D341Med (cell line): ENCODE measurements at places on chromosomes 1 and 21.

DNA sequence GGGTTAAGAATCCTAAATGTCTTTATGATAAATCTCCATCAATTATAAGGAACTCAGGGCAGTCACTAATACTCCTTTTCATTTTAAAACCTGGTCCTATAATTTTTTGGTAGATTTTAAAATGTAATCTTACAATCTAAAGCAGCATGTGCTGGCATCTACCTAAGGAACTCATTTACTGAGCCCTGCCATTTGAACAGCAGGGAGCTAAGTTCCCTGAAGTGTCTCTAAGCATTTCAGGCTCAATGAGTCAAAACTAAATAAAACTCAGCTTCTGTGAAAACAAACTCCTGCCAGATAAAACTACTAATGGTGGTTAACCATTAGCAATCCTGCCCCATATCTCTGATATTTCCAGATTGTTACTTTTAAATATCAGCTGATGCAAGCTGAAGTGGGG is 1371.8 kb upstream of the PRMT6 start:
- DNase-seq: no peak

- no peak for DNase-seq
These were observed 4.2 kb upstream of the PMVK start for GRCh38 chr1:154940651-154941194.

DNA sequence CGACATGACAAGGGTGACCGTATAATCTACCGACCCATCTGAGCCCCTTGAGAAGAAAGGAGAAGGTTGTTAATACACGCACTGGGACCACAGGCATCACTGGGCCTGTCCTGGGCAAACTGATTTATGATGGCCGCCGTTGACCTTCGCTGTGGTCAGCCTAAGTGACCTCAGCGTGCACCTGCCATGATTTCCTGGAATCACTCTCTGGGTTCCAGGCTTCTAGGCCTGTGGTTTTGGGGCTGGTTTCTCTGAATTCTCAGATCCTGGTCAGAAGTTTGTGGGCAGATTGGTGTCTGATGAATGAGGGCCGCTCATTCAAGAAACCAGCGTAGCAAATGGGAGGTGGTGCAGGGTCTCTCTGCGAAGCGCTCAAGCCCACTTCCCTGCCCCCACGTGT is 64.0 kb downstream of the SIK1 start:
- DNase-seq: no peak

- DNase-seq: no peak
These were observed 48.1 kb upstream of the ANGPTL1 start for GRCh38 chr1:178918955-178919354.

DNA sequence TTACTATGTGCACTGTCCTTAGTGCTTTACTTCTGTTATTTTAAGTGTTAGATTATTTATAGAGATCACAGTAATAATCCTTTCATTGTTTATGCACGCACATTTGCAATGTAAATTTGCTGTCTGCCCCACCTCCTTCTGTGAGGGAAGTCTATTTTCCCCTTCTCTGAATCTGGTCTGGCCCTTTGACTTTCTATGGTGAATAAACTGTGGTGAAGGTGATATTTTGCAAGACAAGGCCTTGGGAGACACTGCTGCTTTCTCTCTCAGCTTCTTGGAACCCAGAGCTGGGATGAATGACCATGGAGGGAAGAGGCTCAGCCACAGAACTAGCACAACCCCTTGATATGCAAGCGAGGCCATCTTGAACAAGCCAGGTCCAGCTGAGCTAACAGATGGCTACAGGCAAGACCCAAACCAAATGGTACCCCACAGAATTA is 156.3 kb downstream of the ST6GALNAC3 start:
- no peak for DNase-seq

DNA sequence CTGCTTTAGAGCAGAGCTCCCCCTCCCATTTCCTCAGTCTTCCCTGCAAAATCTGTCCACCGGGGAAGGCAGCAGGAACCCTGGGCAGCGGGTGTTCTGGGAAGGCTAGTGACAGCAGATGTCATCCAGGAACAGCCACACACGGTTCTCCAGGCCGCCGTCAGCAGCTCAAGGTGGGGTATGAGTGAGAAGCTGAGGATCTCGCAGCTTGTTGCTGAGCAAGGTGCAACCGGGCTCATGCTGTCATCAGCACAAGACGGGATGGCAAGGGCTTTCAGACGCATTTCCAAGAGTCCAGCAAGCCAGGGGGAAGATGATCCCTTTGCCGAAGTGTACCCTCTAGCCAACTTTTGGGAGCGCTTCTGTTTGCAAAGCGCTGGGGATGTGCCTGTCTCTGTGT is 23.0 kb upstream of the SPSB1 start:
- no peak for DNase-seq

- no peak for DNase-seq
These were observed 312.2 kb downstream of the SPATA17 start for GRCh38 chr1:217943361-217943760.

GRCh38 chr1:116504308-116505156 is 66.3 kb downstream of the CD58 start:
- DNase-seq: no peak

DNA sequence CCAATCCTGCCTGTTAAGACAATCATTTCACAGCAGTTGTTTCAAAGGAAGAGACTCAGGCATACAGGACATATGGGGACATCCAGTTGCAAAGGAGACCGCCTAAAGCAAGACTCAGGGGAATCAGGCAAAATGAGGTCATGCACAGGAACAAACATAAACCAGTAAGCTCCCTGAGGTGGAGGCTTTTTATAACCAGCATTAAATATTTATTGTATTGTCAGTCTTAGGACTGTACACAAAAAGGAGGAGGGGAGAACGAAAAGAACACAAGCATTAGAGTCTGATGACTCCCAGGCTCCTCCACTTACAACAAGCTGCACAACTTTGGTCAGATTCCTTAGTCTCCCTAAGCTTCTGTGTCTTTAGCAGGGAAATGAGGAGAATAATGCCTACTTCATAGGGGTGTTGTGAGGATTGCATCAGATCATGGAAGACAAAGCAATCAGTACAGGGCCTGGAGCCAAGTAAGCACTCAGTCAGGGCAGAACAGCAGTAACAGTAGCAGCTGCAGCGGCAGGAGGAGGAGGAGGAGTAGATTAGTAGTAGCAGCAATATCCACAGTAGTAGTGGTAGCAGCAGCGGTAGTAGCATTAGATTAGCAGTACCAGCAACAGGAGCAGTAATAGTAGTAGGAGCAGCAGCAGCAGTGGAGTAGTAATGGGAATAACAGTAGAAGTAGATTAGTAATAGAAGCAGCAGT is 54.2 kb upstream of the SPATA6 start:
- peak; percentile 63 for DNase-seq

GRCh38 chr21:17828223-17828622 is 9.1 kb upstream of the C21orf91 start:
- no peak for DNase-seq

GRCh38 chr1:236066828-236067386 is 2.0 kb upstream of the NID1 start:
- DNase-seq: no peak

DNA sequence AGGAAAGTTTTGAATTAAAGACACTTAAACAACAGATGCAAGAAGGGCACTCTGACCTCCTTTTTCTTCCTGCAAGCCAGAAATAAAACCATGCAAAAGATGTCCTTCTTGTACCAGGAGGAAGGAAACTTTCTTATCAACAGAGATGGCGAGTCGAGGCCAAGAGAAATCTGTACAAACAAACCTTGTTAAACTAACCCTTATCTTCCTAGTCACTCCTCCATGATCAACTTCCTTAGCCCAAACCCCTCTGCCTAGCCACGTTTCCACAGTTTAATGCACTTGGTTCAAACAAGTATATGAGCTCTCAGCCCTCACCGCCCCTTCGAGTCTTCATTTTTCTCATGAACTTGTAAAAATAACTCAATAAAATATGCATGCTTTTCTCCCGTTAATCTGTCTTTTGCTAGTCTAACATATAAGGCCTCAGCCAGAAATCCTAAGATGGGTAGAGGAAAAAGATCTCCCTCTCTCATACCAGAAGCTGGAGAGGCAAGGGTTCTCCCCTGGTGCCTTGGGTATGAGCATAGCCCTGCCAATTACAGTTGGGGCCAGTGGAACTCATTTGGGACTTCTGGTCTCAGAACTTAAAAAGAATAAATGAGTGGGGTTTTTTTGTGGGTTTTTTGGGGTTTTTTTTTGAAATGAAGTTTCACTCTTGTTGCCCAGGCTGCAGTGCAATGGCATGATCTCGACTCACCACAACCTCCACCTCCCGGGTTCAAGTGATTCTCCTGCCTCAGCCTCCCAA is 141.7 kb upstream of the SOD1 start:
- no peak for DNase-seq

GRCh38 chr1:202056644-202057334 is 46.4 kb downstream of the ELF3 start:
- DNase-seq: no peak

DNA sequence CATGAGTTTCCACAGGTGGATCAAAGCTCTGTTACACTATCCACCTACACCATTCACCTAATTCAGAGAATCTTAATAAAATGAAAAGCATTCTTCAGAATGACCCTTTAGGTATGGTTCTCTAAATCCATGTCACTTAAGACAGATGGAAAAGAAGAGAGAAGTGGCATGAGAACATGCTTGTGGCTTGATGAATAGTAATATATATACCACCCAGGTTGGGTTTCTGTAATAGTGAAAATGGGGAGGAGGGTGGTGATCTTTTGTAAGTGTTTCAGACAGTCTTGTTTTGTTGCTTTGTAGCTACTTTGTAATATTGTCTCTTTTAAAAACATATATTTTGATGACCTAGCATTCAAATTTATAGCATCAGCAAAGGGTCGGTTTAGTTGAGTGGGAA is 469.8 kb downstream of the USP25 start:
- DNase-seq: no peak

- no peak for DNase-seq
These were observed 129.2 kb downstream of the MAGI3 start for GRCh38 chr1:113519556-113519955.

DNA sequence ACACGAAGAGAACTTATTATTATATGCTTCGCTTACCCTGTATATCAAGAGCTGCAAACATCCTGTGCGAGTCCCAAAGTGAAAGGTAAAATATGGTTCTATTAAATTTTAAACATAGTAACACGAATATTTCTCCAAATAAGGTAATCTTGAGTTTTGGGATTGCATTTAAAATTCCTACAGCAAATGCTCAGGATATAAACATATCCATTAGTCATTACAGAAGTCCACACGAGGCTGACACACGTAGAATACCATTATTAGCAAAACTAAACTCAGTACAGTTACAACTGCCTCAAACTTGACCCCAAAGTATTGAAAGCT is 282 bp upstream of the LYPLAL1 start:
- DNase-seq: no peak

- DNase-seq: no peak
These were observed 29.1 kb downstream of the AK5 start for GRCh38 chr1:77310924-77311323.

DNA sequence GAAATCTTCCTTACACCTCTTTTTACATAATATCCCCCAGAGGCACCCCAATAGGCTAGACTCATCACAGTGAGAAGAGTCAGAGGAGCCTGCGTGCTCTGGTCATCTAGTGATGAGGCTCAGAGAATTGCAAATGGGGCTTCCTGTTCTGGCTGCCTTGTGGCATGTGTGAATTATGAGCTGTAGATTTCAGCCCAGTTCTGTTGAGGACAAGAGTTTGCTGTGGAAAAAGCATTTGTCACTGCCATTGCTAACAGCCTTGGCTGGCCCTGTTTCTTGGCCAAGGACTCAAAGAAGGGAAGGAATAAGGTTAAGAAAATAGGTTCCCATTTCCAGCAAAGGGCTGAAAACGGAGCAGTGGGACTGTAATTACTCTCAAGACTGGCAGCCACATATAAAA is 30.7 kb downstream of the MRAP start:
- DNase-seq: no peak

DNA sequence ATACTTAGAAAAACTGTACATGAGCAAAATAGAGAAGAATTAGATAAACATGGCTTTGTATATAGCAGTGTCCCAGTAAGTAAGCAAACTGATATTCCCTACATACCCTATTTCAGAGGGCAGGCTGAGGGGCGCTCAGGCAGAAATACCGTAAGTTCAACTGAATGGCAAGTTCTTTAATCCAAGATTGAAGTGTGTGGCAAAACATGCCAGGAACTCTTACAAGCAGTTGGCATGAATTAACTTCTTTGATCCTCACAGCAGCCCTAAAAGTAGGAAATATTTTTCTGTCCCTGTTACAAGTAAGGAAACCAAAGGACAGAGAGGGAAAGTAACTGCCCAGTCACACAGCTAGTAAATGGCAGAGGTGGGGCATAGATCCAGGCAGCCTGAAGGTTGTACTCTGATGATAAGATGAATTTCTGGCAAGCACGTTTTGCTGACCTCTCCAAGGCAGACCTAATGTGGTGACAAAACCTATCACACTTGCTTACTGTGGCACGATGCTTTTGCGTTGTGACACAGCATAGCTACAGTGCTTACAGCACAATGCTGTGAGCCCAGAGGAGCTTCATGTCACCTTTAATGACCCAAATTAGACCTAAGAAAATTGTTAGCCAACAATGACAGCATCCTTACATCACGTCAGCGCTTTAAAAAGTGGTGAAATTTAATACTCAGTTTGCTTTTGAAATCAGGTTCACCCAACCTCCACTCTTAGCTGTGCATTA is 35.0 kb upstream of the THEM4 start:
- no peak for DNase-seq

DNA sequence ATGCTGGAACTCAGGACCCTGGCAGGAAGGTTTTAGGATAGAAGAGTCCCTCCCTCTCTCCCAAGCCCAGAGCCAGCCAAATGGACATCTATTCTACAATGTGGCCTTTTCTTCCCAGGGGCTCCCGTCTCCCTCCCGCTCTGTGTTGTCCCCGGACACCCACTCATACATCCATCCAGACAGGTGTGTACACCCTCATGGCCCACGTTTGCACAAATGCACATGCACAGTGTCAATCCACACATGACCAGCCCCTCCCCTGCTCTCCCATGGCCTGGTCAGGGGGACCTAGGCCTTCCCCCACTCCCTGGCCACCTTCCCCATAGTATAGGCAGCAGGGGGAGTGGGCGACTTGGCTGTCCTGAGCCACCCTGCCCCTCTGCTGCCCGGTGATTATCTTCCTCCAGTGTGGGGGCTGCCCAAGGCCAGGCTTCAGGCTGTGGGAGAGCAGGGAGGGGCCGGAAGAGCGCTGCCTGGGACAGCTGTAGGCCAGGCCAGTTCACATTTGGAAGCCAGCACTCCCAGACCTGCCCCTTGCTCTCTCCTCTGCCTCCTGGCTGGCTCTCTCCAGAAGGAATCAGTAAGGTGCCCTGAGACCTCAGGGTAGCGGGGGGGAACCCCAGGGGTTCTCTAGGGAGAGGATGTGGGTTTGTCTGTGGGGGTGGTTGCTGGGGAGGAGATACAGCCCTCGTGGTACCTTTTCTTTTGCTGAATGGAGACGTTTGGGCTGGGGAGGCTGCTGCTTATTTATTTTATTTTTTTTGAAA is 4.1 kb upstream of the PTPN7 start:
- no peak for DNase-seq

DNA sequence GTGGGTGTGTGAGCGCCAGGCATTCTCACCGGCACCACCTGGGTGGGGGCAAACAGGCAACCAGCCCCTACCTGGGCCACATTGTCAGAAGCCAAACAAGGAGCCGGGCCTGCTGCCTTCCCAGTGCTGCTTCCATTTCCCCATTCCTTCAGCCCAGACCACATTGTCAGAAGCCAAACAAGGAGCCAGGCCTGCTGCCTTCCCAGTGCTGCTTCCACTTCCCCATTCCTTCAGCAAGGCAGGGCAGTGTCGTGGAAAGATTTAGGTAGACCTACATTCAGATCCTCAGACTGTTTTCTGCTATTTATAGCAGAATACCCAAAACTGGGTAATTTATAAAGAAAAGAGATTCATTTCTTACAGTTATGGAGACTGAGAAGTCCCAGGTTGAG is 47.0 kb upstream of the EFHD2 start:
- no peak for DNase-seq

- no peak for DNase-seq
These were observed 58.0 kb downstream of the SYF2 start for GRCh38 chr1:25174363-25174729.

GRCh38 chr1:39394598-39394997 is 96.8 kb upstream of the BMP8A start:
- DNase-seq: no peak
